ENCODE measurements at places on chromosomes 1 and 21.

DNA sequence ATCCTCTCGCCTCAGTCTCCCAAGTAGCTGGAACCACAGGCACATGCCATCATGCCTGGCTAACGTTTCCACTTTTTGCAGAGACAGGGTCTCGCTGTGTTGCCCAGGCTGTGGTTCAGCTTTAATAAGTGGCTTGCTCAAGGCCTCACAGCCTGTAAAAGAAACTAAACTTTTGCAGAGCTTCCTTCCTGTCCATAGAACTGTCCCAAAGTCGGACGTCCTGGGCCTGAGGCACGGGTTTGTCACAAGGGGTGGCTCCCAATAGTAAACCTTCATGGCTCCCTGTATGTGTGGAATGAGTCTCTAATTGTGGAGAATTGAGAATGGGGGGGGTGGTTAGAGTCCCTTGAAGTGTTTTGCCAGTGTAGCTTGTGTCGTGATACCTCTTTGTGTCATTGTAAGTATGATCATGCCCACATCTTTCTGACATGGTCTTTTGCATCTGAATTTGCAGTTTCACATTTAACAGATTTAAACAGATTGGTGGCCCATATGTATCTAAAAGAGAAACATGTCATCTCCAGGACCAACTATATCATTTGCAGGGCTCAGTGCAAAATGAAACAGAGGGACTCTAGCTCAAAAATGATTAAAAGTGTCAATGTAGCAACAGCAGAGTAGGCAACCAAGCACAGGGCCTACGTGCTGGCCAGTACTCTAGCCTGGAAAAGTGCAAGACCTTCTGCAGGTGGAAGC, 332.1 kb downstream of the KIF26B start:
- DNase-seq, result no peak

GRCh38 chr1:163205513-163205912, 2.8 kb upstream of the RGS5 start:
- DNase-seq, result no peak

DNA sequence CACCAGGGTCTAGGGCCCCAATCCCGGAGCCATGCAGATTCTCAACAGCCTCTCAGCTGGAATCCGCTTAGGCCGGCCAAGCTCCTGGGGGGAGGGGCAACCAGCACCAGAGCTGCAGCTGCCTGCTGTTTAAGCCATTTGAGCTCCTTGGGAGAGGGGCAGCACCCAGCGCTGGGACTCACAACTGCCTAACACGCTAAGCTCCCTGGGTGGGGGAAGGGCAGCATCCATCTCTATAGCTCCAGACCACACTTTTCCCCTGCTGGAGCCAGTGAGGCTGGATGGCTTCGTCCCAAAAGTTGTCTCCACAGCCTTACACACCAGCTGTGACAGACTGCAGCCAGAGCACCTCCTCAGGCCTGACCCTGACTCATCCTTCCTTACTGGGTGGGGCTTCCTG, 6.9 kb upstream of the PTGFR start:
- DNase-seq, result peak; percentile 32

GRCh38 chr1:5447503-5447960, 544.7 kb downstream of the NPHP4 start:
- DNase-seq, result no peak

GRCh38 chr21:39344848-39345247, 4.0 kb downstream of the HMGN1 start:
- no peak for DNase-seq

DNA sequence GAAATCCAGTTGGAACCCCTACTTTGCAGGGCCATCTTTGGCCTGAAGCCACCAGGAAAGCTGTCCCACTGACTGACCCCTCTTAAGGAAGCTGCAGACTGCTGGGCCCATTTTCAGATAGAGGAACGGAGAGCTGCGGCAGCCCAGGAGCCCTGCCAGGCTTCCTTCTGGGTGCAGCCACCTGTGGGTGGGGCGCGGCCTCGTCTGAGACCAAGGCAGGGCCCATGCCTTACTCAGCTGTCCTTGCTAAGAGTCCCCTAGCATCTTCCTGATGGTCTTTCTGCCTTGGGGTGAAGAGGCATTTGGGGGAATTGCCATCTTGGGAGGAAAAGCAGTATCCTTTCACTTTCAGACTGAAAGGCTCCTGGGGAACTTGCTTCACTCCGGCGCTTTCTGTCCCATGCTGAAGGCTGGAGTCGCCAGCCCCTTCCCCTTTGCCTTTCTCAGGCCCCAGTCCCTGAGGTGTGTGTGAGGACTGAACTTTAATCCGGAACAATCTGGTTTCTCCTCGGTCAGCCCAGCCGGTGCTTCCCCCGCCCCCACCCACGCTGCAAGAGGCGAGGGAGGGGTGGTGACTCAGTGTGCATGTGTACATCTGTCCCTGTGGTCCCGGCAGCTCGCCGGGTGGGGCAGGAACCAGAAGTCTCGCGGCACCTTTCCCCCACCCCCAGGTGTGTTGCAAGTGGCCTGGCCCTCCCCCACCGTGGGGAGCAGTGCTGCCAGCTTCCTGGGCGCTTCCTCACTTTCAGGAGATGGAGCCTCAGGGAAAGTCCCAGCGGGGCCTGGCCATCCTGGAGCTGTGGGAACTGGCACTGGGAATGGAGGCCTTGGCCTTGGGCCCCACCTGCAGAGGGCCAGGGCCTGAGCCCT, 5.1 kb downstream of the ZC3H12A start:
- peak; percentile 74 for DNase-seq

DNA sequence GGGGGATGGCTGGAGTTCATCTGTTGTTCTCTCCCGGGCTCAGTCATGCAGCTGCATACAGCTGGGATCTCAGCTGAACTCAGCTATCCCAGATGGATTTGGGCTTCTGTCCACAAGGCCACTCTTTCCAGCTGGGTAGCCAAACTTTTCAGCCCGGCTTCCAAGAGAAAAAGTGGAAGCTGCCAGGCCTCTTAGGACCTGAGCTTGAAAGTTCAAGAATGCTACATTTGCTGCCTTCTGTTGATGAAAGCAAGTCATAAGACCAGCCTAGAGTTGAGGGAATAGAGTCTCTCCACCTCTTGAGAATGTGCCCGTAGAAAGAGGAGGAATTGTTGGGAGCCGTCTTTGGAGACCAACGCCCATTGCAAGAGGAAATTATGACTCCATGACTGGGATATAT, 95.3 kb downstream of the C1orf21 start:
- DNase-seq, result peak; percentile 94

- peak; percentile 19 for DNase-seq
Observed at GRCh38 chr1:147545133-147545532, 3.8 kb downstream of the BCL9 start.

Data from muscle of back (tissue), 13 donors.